ENCODE measurements at places on chromosomes 5 and 9.

- no peak for DNase-seq
Observed at GRCh38 chr9:87007711-87008366, 60.5 kb upstream of the GAS1 start.

GRCh38 chr9:35114840-35115628 is 628 bp downstream of the ATOSB start:
- no peak for DNase-seq

GRCh38 chr5:32504329-32504988 is 59.9 kb upstream of the ZFR start:
- no peak for DNase-seq

DNA sequence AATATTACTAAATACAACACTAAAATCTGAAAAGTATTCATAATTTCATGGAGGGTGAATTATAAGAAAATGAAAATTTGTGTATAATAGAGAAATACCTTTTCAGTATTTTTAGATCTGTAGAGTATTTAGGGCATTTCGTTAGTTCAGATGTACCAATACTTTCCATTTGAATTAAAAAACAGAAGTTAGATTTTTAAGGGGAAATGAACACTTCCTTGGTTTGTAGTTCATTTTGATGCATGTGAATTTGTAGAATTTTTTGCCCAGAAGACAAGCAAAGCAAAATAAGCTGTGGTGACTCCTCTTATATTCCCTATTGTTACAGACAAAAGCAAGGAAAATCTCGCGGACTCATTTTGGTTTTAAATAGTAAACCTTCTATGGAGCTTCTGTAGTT is 209.0 kb upstream of the RPS23 start:
- DNase-seq: no peak

GRCh38 chr9:111001526-111001925 is 36.7 kb downstream of the LPAR1 start:
- DNase-seq: no peak

DNA sequence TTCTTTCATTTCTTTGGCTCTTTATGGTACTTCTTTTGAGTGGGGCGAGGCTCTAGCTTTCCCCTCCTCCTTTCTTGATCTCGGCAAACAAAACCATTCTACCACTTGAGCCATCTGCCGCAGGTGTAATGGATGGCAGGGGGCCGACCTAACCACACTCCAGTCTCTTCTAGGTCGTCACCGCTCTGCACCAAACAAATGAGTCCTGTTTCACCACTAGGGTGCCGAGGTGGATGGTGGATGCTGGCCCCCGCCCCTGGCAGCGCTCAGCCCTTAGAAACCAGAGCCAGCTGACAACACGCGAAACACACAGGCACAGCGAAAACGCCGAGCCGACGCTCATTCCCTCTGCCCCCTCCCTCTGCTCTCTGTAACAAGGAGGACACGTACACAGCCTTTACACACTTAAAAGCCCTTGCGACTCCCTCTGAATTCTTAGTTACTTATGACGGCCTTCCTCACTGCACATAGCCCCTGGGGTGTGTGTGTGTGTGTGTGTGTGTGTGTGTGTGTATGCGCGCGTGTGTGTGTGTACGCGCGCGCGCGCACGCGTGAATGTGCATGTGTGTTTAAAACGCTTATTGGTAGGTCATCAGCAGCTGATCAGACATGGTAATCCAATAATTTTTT is 199.4 kb downstream of the MEF2C start:
- no peak for DNase-seq

DNA sequence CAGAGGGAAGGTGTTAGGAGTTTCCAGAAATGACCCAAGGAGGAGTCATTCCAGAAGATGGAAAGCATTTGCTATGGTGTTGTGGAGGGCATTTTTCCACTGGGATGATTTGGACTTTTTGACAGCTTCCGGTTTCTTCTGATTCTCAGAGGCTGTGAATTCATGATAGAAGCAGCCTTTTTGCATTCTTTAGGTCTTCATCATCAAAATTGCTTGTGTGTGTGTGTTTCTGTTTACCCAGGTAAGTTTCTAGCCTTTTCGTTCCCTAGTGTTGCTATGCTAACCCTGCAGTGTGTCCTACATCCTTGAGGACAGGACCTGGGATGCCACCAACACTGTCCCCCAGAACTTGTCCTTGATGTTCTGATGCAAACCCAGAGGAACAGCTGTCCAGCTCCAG is 19.6 kb downstream of the IRX1 start:
- no peak for DNase-seq

DNA sequence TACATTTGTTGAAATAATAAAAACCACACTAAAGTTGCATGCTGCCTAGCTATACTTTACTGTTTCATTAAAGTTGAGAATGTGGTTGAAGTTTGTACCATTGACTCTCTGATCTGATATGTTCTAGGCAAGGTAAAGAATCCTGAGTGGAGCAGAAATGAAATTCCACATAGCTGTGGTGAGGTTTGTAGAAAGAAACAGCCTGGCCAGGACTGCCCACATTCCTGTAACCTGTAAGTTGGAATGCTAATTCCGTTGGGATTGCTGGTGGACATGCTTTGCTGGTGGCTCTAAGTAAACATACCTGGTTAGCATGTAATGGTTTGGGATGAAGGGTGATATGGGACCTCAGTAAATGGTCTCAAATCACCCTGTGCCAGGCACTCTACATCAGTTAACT is 16.8 kb downstream of the NFX1 start:
- no peak for DNase-seq

DNA sequence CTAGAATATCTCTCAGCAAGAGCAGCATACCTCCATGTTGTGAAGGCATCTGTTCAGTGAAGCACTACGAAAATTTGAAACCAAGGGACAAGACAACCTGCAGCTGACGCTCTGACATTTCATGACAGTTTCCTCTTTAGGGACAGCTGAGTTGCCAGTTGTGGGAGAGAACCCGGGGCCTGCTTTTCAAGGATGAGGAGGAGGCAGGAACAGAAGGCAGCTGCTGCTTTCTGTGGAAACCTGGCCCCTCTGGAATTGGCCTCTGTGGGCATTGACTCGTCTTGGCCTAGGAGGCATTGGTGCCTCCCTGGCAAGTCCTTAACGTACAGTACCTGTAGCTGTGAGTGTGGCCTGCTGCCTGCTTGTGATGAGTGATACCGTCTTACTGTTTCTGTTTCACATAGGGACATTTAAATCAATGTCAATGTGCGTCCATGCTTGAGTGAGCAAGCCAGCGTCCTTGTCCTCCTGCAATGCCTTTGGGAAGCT is 21.6 kb downstream of the SLC46A2 start:
- no peak for DNase-seq

GRCh38 chr5:1099926-1100663 is 11.8 kb downstream of the SLC12A7 start:
- DNase-seq: no peak

DNA sequence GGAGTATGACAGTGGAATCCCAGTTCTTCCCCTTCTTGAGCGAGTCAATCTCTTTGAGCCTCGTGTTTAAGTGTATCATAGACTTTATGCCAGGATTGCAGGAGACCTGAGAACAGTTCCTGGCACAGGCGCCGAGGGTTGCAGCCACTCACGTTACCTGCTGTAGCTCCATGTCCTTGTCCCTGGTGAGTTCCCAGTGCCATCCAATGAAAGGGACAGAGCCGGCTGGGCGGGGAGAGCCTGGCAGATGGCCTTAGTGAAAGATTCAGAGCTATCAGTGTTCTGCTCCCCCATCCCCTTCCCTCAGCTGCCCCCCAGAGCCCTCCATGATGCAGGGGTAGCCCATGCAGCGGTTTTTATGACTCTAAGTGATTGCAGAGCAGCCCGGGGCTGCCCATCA is 554.0 kb downstream of the BNC2 start:
- DNase-seq: no peak

Measured in T-helper 17 cell (primary cell).